Spleen (tissue), 13 donors: ENCODE measurements at places on chromosomes 2 and 18. TPM values are rescaled to one million over a fixed set of nuclear protein-coding genes. Genes with fewer than 3 reads are reported as not detected.

MSTN gene
- total RNA-seq = 0.27 TPM

DNA sequence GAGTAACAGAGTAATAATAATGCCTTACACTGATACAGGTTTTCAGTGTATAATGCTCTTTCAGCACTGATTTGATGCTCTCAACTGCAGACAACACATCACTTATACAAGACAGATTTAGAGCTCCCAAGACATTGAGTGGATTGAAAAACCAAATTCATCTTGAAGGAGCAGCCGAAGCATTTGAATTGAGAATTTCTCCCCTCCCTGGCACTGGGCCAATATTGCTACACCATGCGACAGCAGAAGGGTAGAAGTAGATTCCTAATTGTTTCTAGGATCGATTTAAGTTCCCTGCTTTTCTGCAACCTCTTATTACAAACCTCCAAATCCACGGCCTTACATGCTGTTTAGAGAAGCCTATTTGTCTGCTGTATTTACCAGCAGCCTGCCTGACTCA lies 15.5 kb downstream of the CENPA start:
- no peak for DNase-seq

EMILIN2 gene
- 28.1 TPM for total RNA-seq

DNA sequence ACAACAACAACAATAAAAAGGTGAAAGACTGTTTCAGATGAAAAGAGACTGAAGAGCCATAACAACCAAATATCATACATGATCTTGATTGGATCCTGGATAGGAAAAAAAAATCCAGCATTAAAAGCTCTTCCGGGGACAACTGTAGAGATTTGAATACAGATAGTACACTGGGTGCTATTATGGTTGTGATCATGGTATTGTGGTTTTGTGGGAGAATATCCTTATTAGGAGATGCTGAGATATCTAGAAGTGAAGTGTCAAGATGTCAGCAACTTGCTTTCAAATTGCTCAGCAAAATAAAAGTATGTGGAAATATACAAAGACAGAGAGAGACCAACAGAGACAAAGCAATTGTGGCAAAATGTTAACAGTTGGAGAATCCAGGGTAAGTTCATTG lies 15.5 kb upstream of the SPATA3 start:
- no peak for DNase-seq

NAT8 gene
- 0.66 TPM for total RNA-seq

DNA sequence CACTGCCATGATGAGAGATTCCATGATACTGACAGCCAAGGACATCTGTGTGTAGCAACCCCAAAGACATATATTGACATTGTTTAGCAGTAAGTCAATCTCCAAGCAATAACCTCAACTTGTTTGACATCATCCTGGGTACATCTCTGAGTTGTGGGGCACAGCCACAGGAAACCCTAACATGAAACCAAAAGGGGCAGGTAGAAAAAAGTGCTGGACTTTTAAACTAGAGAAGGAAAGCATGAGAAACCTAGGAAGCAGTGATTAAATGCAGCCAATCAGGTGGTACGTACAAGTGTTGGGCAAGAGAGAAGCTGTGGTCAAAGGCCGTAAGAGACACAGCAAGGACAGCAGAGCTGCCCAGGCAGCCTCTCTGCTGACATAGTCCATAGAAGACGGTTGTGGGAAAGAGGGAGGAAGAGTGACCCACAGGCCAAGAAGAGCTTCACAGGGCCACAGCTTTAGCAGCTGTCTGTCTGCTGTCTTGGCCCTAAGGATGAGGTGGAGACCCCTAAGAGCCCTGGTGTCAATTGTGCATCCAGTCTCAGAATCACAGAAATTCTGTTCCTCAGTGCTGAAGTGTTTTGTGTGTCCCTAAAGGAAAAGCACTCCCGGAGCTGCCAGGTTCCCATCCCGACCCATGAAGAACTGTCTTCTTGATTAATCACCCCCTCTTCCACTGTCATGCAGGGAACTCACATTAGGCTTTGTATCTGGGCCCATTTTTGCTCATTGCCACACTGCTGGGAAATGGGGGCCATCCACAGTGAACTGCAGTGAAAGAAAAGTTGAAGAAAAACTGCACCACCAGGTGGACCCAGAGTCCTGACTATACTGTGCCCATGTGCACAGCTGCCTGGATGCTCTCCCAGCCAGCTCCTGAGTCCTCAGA lies 25.4 kb upstream of the CHN1 start:
- DNase-seq = no peak

MAPRE3 gene
- 15.7 TPM for total RNA-seq

DNA sequence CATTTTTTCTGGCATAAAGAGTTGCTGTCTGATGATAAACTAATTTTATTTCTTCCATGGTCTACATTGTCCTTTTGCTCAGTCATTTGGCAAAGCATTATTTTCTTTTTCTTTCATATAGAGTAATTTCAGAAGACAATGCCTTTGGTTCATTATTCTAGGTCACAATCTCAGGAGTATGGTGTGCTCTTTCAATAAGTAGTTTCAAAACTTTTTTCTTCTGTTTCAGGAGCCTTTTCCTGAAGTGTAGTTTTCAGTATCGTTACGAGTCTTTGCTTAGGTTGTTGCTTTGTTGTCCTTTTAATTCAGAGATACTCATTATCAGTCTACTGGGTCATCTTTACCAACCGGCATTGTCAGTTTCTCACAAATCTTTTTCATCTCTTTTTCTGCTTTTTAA lies 100.4 kb upstream of the GPC1 start:
- no peak for DNase-seq

- DNase-seq = no peak
These were observed 46.2 kb upstream of the SMAD7 start for GRCh38 chr18:48996901-48997463.

DNA sequence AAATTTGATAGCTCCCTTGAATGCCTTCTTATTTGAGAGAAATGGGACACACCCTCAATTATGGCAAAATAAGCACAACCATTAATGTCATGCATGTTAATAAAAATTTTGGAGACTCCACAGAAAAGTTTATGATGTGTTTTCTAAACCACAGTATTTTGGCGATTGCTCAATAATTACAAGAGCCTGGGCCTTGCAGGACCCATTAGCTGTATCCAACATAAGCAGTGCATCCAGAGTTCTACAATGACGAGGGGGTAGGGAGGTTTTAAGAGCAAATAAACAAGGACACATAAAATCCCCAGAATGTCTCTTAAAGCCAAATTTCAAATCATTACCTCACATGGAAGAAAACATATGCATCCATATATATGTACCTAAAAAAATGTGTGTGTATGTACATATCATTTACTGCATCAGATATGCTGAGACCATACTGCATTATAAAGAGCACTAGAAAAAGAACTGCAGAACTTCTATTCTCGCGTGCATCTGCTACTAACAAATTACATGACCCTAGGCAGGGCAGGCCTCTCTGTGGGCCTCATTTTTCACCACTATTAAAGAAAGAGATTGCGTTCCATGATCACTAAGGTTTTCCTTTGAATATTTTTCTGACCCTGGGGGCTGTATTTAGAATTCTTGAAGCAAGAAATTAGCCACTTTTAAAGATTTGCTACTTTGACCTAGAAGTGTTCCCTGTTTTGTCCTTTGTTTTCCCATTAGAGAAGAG lies 38.0 kb downstream of the CMPK2 start:
- DNase-seq = no peak

GRCh38 chr2:239586651-239587310 lies 186.0 kb upstream of the HDAC4 start:
- DNase-seq = peak; percentile 52

DNA sequence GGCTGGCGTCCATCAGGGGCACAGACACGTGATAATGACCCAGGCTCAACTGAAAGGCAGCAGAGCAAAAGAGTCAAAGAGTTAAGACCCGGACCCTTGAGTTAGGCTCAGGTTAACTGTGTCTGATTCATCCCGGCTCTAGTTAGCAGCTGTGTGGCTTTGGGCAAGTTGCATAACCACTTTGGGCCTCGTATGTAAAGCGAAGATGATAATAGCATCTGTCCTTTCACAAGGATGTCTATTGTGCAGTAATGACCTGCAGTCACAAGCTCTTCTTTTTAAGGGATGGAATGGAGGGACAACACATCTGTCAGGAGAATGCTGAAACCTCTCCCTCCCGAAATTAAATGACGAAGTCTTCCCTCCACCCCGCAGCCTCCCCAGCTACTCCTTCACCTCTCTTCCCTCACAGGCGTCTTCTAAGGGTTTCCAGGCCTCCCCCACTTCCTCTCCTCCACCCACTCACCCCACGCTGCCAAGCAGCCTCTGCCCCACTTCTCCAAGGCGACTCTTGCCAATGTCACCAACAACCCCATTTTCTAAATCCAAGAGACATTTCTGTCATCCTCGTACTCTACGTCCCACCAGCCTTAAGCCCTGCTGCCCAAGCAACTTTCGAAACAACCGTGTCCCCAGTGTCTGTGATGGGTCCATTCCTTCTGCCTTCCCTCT lies 135.1 kb upstream of the ID2 start:
- peak; percentile 56 for DNase-seq

SALL3 gene
- not detected for total RNA-seq

ZSWIM2 gene
- not detected for total RNA-seq

DNA sequence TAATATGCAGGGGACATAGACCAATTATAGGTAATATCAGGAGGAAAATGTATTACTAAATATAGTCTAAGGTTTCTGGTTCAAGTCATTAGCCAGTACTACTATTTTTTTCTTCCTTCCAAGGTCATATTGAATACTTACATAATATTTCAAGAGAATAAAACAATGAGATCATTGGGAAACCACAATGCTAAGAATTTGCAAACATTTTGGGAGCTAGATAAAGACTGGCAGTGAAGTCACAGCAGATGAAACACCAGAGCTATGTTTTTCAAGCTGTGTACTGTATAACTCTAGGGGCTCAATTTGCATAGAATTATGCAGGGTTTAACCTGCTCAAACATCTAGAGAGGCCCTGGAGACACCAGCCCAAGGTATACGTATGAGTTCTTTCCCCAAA lies 80.5 kb upstream of the KCNH7 start:
- DNase-seq = no peak

- peak; percentile 42 for DNase-seq
These were observed 4.5 kb upstream of the NPPC start for GRCh38 chr2:231930593-231931281.

DNA sequence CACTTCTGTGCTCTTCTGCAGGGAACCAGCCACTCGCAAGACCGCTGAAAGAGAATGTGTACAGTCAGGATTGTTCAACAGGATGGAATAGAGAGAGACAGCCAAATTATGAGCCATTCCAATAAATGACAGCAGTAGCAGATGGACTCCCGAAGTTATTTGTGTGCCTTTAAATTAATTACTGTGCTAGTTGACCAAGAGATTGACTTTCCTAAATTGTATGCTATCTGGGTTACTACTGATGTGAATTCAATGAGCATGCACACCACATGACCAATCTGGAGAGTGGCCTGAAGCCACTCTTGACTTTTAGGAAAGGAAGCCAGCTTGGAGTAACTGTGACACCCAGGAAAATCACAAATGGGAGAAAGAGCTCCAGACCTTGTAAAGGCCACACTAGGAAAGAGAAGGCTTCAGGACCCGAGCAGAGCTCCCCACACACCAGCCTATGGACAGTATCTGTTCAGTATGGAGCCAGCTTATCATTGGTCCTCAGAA lies 52.8 kb downstream of the CHMP3 start:
- no peak for DNase-seq

DNA sequence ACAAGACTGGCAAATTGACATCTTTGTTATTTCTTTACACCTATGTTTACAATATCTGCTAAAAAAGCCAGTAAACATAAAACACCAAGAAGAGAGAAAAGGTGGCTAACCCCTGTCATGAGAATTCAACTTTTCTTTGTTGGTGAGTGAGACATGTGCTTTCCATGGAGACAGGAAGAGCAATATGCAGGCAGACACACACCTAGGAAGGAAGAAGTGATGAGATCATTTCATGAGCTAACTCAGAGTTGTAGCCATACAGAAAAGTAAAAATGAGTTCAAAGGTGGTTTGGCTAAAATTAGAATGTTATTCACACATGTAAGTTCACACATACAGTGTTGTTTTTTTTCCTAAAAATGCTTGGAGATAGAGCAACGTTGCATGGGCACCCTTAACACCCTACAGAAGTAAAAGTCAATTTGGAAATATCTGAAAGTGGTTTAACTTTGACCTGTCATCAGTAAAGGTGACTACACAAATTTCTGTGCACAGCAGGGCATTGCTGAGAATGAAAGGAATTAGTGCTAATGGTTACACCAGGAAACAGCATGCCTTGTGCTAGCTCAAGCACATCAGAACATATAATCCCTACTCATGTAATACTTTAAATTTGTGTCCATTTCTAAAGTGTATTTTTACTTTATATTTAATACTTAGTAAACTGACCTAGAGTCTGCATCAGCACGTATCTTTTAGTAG lies 557.6 kb downstream of the CBLN2 start:
- no peak for DNase-seq

GRCh38 chr2:159094173-159094737 lies 125.8 kb downstream of the TANC1 start:
- DNase-seq = no peak

GRCh38 chr18:22517356-22517755 lies 99.6 kb upstream of the CTAGE1 start:
- DNase-seq = no peak

DNA sequence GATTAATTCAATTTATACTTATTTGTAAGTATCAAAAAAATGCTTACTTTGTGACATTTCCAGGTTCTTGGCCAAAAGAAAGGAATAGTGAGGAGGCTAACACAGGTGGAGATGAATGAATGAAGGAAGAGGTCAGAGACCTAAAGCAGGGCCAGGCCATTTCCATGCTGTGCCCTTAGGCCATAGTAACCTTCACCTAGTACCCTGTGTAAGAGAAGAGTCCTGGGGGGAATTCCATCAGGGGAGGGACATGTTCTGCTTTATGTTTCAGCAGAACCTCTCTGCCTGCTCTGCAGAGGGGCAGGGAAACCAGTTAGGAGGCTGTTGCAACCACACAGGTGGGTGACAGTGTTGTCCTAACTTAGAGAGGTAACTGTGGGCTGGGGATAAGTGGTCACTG lies 204.2 kb upstream of the CDH20 start:
- DNase-seq = no peak

GRCh38 chr2:200065477-200065876 lies 110.1 kb downstream of the MAIP1 start:
- DNase-seq = no peak

DNA sequence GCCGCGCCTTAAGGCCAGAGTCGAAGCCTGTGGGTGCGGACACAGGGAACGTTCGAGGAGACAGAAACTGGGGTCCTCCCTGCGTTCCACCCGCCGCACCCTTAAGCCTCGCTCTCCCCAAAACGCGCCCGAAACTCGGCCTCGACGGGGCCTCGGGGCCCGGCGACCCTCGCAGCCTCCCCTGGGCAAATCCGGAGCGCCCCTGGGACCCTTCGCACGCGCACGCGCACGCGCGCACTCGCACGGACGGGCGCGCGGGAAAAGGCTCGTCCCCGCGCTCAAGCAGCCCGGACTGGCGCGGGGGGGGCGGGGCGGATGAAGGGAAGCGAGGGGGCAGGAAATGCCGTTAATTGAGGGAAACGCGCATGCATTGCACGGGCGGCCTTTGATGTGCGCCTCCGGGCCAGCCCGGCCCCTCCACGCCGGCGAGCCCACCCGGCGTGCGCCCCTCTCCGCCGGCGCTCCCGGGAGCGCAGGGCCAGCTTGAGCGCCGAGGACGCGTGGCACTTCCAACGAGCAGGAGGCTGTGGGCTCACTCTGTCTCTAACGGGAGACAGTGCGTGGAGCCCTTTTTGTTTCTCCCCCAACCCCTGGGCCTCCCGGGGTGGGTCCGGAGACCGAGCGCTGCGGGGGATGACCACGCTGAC lies 5.4 kb upstream of the SALL3 start:
- DNase-seq = no peak

KLHL14 gene
- total RNA-seq = 41.4 TPM
